ENCODE measurements at places on chromosomes 4 and X. TPM values are rescaled to one million over a fixed set of nuclear protein-coding genes. Genes with fewer than 3 reads are reported as not detected.
A peak's percentile ranks its signal among the peaks of the same experiment; 100 is the strongest.

Gene RNF113A
- 28.5 TPM for total RNA-seq

Gene ACE2
- not detected for total RNA-seq

Gene AVPR2
- not detected for total RNA-seq

Gene NRK
- 0.07 TPM for total RNA-seq

Gene ITM2A
- total RNA-seq = 57.4 TPM

Gene MBNL3
- 0.63 TPM for total RNA-seq

Gene SLC9B2
- total RNA-seq = 14.6 TPM

DNA sequence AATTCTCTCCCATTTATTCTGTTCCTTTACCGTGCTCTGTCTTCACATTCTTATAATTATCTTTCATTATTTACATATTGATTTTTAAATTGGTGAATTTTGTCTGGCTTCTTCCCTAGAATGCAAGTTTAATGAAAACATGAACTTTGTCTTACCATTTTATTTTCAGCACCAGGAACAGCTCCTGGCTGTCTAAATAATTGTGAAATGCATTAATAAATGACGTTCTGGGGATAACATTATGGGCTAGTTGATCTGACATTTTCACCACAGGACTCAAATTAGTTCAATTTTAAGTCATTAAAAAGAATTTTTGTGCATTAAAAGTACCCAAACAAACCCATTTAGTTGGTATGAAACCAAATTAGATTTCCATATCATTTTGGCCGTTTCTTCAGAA is 97.5 kb downstream of the KCTD8 start:
- no peak for DNase-seq

- DNase-seq = no peak
Measured at GRCh38 chr4:1471443-1472147, 65.4 kb upstream of the NKX1-1 start.

- DNase-seq = no peak
Measured at GRCh38 chr4:36394352-36394903, 113.0 kb downstream of the DTHD1 start.

- peak; percentile 49 for DNase-seq
Measured at GRCh38 chrX:49915361-49916222, 6.8 kb upstream of the CLCN5 start.

DNA sequence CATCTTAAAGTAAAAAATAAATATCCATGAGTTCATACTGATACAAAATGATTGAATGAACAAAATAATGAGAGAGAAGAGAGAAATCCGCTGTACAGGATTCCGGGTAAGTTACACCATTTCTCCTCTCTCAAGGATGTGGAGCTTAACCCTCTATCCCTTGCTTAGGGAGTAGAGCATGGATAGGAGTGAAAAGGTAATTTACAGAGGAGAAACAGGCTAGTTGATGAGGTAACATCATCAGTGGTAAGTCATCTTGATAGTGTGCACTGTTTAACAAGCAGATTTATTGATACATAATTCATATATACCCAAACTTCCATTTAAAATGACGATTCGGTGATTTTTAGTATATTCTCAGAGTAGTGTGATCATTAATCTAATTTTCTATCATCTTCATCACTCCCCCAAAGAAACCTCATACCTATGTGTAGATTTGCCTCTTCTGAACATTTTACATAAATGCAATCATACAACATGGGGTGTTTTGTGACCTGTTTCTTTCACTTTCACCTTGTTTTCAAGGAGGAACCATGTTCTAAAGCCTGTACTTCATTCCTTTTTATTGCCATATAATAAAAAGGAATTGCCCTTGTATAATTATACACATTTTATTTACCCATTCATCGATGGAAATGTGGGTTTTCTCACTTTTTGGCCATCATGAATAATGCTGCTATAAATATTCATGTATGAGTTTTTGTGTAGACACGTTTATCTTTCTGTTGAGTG is 34.8 kb downstream of the F11 start:
- DNase-seq = no peak

GRCh38 chr4:108350332-108350731 is 181.6 kb upstream of the LEF1 start:
- no peak for DNase-seq

DNA sequence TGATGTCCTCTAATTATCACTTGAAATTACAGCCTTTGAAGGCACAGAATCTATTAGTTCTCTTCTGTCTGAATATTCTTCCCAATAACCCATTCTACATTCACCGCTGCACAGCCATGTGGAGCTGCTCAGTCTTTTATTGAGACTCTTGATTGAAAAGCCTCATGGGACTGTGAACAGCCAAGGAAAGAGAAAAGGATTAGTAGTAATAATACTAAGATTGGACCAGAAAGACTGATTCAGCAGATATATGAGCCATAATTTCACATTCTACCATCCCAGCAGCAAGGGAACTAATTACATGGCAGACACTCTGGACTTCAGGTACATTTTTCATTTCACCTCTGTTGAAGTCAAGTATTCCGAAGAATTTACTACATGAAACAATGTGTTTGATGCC is 2471.7 kb downstream of the ARAP2 start:
- no peak for DNase-seq

GRCh38 chrX:10482261-10482660 is 138.1 kb downstream of the MID1 start:
- DNase-seq = no peak

GRCh38 chrX:132877954-132878536 is 80.4 kb downstream of the HS6ST2 start:
- no peak for DNase-seq

DNA sequence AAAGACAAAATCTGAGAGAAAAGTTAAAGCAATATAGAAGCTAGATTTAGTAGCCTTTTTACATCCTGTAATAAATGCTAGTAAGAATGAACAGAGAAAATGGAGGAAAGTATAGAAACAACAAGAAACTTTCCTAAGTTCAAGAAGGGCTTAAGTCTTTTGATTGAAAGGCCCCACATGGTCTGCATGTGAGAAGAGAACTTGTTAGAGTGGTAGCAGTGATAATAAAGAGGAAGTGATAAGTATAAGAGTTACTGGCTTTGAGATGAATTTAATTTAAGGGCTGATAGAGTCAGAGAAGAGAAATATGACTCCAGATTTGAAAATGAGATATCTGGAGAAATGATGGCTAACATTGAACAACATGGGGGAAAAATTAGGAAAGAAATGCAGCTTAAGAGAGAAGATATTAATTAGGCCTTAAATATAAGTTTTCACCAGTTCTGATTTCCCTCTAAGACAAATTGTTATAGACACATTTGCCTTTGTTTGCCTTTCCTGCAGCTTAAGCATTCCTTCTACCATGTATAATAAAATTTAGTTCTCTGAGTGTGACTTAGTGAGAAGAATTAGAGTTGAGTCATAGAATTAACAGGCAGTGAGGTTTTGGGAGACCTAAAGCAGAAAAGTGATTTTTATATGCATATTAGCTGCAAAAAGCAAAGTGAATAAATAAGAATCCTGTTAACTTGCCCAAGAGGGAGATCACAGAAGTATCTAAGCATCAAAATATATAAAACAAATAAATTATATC is 18.4 kb downstream of the ZFX start:
- DNase-seq = no peak

GRCh38 chr4:1624519-1624910 is 59.6 kb downstream of the FAM53A start:
- DNase-seq = no peak

- no peak for DNase-seq
Measured at GRCh38 chrX:41320393-41320792, 13.6 kb upstream of the DDX3X start.
